DMS 273 treated with DMSO at 0.1 percent for 48 hours (cell line): ENCODE measurements at places on chromosomes 6 and 20.

DNA sequence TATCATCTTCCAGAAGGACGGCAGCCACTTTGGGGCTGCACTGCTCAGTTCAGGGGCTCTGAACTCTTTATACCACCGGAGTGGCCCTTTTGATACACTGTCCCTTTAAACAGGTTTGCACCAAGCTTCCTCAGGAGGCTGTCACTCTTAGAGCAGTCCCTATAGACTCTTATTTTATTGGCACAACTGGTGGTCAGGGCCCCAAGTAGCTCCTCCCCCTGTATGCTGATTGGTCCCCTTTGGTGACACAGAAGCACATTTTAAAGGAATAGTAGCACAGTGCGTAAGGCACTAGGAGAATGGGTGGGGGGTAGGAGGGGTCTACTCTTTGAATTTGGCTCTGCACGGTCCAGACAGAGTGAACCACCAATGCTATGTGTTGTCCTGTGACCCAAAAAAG lies 122.6 kb upstream of the MLN start:
- DNase-seq, result peak; percentile 19

- no peak for DNase-seq
These were observed 9.0 kb upstream of the HSP90AB1 start for GRCh38 chr6:44237813-44238433.

DNA sequence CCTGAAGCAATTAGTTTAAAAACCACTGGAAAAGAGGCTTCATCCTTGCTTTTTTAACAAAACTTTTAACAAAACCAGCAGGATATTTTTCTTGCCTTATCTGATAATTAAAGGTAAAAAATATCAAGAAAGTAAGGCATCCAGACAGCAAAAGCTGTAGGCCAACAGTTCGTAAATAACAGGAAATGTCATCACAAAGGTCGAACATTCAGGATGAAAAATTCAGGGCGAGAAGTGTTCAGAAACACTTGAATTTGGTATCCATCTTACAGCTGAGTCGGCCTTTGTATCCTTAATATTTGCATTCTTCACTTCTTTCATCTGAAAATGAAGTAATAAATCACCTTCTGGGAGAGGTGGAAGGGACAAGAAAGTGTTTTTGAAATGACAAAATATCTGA lies 8.2 kb upstream of the FILIP1 start:
- no peak for DNase-seq

- DNase-seq, result no peak
These were observed 35.4 kb downstream of the TMX4 start for GRCh38 chr20:7984192-7984591.

GRCh38 chr6:28371706-28372451 lies 22.1 kb downstream of the ZKSCAN3 start:
- no peak for DNase-seq
